ENCODE measurements at places on chromosomes 4 and X. TPM values are rescaled to one million over a fixed set of nuclear protein-coding genes. Genes with fewer than 3 reads are reported as not detected.

The EIF1AX gene
- 37.3 TPM for polyA plus RNA-seq

The PNCK gene
- 0.67 TPM for polyA plus RNA-seq

The TNMD gene
- polyA plus RNA-seq = not detected

The SPINK2 gene
- polyA plus RNA-seq = not detected

The NUDT10 gene
- polyA plus RNA-seq = 0.32 TPM

The USO1 gene
- polyA plus RNA-seq = 35.8 TPM

The CYBB gene
- 16.2 TPM for polyA plus RNA-seq

The CSAG3 gene
- polyA plus RNA-seq = not detected

The HPSE gene
- 7.7 TPM for polyA plus RNA-seq

The CCDC160 gene
- polyA plus RNA-seq = 0.69 TPM
